ENCODE measurements at places on chromosomes 1 and 21.

- no peak for DNase-seq
Observed at GRCh38 chr1:221777431-221778072, 35.7 kb upstream of the DUSP10 start.

DNA sequence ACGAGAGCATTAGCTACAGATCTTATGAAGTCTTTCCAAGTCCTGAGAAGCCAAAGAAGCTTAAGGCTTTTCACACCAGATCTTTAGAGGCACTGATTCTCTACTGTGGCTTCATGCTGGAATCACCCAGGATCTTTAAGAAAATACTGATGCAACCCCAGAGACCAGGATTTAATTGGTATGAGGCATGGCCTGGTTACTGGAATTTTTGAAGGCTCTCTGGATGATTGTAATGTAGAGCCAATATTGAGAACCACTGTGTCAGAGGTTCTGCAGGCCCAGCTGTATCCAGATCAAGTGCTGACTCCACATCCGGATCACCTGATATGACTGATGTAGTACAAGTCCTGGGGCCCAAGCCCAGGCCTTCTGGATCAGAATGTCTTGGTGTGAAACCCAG lies 105.7 kb downstream of the PLPPR5 start:
- no peak for DNase-seq

DNA sequence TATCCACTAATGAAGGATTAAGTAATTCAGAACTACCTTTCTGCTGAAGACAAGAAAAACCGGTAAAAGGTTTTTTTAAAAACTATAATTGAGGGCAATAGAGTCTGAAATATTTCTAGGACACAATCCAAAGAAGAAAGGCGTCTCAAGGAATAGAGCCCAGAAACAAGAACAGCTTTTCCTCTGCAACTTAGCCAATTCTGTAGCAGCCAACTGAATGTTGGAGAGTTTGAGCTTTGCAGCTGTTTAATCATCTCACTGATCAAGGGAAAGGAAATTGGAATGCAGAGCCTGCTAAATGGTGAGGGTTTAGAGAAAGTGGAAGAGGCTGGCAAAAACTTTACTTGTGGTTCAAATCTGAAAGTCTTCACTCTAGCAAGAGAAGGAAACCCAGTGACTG lies 818.9 kb downstream of the KCNT2 start:
- no peak for DNase-seq

DNA sequence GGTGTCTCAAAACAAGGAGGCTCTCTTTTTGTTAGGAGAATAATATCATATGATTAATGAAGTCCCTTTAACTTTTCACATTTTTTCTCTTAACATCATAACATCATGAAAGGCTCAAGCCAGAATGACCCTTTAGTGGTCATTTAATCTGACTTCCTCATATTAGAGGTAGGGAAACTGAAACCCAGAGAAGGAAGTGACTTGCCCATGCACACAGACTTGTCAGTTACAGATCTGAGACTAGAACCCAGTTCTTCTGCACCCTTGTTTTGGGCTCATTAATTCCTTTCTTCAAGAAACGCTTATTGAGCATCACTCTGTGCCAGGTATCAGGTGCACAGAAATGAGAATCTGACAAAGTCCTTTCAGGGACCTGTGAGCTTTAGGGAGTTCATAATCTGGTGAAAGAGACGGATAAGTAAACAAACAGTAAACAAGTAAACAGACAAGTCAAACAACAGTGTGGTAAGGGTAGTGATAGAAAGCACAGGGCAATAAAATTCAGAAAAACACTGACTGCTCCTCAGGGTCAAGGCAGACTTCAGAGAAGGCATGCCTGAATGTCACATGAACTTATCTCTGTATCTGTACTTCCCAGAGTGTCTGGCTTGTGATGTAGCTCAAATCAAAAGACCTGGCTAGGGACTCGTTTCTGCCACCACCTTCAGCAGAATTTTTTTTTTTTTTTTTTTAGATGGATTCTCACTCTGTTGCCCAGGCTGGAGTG lies 38.3 kb upstream of the OSBPL9 start:
- DNase-seq: no peak

DNA sequence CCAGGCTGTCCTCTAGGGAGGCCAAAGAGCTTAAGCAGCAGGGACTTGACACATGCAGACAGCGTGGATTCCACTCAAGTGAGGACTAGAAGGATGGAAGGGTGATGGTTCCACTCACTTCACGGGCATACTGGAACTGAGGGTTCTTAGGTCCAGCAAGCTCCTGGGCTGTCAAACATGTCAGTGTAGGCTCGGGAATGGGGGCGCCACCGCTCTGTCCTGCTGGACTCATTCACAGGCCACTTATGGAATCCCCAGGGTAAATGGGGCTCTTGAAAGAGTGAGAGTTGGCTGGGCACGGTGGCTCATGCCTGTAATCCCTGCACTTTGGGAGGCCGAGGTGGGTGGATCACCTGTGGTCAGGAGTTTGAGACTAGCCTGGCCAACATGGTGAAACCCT lies 27.7 kb upstream of the CSF3R start:
- DNase-seq: no peak

DNA sequence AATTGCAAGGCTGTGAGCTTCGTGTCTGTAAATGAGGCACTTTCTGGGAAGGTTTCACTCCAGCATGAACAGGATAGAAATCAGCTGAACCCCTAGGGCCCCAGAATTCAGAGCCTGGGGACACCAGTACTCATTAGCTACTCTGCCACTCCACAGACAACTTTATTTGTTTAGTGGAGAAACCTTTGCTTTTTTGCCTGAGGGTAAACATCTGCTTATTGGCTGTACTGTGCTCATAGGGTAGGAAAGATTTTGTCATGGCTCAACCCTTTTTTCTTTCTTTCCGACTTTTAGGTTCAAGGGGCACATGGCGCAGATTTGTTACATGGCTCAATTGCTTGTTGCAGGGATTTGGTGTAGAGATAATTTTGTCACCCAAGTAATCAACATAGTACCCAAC lies 138.4 kb upstream of the BACE2 start:
- DNase-seq: no peak

DNA sequence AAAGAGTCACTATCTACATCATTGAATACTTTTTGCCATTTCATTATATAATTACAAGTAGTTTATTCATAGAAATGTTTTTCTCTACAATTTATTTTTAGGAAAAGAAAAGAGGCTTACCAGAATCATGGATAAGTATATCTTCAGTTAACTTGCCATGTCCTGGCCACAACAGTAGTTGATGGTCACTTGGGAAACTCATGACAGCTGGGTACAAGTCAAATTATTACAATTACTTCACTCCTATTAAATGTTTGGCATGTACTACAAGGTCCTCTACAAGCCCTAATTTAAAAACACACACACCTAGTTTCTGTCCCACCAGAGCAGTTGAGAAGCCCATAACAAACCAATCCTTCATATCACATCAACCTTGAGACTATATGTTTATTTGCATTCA lies 29.4 kb downstream of the PALMD start:
- DNase-seq: no peak

GRCh38 chr1:77036560-77036959 lies 169.3 kb downstream of the ST6GALNAC5 start:
- DNase-seq: no peak

- DNase-seq: no peak
Observed at GRCh38 chr1:172380441-172381244, 39.8 kb upstream of the C1orf105 start.

GRCh38 chr1:93532780-93533378 lies 85.0 kb downstream of the FNBP1L start:
- DNase-seq: no peak

DNA sequence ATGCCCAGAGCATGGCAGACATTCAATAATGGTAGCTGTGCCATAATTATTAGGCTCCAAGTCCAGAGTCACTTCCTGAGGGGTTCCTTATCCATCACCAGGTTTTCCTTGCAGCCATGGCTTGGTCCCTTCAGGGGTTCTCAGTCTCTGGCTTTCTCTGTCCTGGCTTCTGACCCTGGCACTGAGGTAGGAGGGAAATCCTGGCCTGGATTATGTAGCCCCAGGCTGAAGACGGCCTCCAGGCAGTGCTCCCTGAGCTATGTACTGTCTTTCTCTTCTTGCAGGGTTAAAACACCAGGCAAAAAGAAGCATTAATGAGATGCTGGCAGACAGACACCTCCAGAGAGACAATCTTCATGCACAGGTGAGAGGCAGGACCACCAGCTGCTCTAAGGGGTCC lies 9.5 kb upstream of the PADI3 start:
- DNase-seq: no peak

DNA sequence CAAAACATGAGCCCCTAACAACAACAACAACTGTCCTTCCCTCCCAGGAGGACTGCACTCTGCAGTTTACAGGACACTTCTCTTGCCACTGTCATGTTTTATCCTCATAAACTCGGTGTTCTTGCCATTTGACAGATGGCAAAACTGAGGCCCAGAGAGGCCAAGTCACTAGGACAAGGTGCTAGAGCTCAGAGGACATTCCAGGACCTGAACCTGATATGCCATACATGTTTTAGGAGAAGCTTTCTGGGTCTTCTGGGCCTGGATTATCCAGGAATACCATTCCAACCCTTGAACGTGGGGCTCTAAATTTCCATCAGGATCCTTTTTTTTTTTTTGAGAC lies 19.4 kb upstream of the TENT5B start:
- no peak for DNase-seq

- no peak for DNase-seq
Observed at GRCh38 chr1:200495901-200496300, 86.1 kb upstream of the ZNF281 start.

DNA sequence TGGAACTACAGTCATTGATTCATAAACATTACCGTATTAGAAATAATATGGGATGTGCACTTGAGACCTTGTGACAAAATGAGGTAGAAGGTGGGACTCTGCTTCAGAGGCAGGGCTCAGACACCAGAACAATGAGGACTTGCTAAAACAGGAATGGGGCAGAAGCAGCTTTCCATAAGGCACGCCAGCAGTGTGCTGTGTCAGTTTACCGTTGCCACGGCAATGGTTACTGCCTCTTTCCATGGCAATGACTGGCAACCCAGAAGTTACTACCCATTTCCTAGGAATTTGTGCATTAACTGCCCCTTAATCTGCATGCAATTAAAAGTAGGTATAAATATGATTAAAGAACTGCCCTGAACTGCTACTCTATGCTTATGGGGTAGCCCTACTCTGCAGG lies 169.0 kb downstream of the CHRM3 start:
- DNase-seq: no peak

DNA sequence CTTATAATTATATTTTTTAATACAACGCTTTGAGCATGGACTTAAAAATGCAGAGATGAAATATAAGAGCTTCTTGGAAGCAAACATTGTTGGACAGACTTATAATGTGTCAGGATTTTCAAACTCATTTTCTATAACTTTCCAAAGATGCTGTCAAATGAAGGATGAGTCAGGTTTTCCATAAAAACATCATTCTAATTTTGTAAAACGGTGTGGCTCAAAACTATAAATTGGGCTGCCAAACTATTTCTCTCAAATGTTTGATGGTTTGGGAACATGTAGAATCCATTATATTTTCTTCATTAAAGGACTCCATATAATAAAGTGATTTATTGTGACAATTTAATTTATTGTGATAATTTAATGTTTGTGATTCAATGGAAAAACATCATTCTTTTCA lies 511.2 kb downstream of the USP25 start:
- no peak for DNase-seq

GRCh38 chr1:221793439-221794078 lies 51.7 kb upstream of the DUSP10 start:
- no peak for DNase-seq

DNA sequence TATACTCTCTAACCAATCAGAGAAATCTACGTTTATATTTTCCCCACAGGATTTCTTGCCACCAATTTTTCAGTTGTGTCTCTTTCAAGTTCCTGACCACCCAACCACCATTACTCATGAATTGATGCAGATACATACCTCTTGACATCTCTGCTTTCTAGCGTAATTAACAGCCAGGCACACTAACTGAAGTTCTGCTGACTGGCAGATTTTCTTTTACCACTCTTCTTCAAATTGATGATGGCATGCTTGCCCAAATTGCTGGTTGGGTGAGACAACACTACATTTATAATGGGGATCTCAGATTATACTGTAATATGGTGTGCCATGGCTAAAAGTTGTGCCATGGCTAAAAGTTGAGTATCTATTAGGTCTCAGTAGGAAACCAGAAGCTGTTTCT lies 566.7 kb downstream of the ADGRL2 start:
- DNase-seq: no peak

GRCh38 chr1:72371259-72372035 lies 89.1 kb upstream of the NEGR1 start:
- no peak for DNase-seq

DNA sequence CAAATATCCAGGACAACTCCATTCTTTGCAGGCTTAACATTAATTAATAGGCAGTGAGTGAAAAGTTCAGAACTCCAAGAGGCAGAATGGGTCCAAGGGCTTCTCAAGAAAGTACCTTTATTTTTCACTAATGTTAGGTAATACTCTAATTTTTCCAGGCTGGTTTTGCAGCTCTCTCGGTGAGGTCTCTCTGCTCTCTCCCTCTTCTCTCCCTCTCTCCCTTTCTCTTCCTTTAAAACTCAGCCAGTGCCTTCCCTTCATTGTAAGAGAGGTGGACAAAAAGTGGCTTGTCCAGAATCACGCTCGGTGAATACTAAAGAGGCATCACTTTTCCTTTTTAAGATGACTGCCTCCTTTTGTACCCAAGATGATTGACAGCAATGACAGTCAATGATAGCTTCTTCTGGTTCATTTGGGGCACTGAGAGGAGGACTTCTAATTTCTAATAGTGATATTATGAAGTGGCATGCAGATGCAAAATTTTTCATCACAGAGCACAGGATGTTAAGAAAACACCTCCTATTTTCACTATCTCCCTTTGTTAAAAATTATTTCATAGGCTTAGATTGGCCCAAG lies 1.3 kb upstream of the CHI3L1 start:
- DNase-seq: no peak

- no peak for DNase-seq
Observed at GRCh38 chr1:94326329-94326728, 88.9 kb upstream of the ARHGAP29 start.

DNA sequence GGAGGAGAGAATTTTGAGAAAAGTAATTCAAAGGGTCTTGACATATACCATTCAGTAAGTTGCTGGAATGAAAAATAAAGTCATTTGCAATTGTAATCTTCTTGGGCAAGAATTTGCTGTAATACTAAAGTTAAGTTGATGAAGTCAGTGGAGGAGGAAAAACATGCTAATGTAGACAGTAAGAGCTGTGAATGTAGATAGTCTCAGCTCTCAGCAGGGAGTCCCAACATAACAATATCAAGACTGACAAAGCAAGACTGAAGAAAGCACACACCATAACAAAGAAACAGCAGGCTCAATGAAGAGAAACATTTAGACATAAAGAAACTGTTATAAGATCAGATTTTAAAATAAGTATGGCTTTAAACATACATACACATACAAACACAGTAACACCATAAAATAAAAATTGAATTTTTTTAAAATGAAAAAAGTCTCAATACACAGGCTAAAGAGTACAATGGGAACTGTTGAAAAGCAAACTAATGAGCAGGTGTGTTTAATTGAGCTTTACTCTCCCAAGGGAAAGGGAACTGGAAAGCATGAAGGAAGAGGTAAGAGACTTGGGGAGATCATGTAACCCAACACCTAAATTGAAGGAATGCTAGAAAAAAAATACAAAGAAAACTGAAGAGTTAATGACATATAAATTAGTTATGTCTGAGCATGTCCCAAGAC lies 336.3 kb upstream of the NCAM2 start:
- no peak for DNase-seq
